GM12864 (cell line): ENCODE measurements at places on chromosomes 3 and 15.

DNA sequence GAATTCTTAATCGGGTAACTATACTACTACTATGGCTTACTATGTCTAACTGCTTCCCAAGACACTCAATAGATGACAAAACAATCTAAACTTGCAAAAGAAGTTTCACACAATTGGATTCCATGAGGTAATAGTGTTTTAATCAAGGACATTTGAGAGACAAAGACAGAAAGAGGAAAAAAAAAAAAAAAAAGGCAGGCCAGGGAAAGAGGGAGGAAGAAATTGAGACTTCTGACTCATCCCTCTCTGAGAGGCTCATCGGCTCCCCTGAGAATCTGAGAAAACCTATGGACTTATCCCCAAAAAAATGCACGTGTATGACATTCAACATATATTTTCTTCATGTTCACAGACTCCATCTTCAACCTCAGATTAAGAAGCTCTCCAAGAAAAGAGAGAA is 61.0 kb downstream of the SCAPER start:
- DNase-seq, result no peak

- DNase-seq, result no peak
Observed at GRCh38 chr15:80579611-80580010, 115.5 kb upstream of the ABHD17C start.

- DNase-seq, result peak; percentile 12
Observed at GRCh38 chr3:187369089-187369447, 883 bp downstream of the RTP4 start.

GRCh38 chr3:188649521-188649920 is 495.6 kb downstream of the LPP start:
- DNase-seq, result no peak

GRCh38 chr3:130093741-130094391 is 12.2 kb downstream of the ALG1L2 start:
- DNase-seq, result peak; percentile 55

- DNase-seq, result no peak
Observed at GRCh38 chr3:28850186-28850585, 430.7 kb upstream of the RBMS3 start.

DNA sequence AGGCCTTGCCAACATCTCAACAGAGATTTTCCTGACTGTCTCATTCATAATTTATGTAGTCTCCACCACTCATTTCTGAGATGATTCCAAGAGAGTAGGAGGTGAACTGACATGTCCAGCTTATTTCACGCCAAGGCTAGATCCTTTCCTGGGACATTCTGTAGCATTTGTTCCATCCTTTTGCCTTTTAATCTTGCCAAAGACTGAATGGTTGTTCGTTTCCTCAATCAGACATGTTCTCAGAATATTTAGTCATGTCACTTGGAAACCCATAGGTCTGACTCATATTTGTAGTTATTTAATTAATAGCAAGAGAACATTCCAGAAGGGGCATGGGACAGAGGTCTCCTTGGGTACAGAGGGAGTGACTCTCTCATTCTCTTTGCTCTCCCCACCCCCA is 80.9 kb downstream of the DHX36 start:
- no peak for DNase-seq

DNA sequence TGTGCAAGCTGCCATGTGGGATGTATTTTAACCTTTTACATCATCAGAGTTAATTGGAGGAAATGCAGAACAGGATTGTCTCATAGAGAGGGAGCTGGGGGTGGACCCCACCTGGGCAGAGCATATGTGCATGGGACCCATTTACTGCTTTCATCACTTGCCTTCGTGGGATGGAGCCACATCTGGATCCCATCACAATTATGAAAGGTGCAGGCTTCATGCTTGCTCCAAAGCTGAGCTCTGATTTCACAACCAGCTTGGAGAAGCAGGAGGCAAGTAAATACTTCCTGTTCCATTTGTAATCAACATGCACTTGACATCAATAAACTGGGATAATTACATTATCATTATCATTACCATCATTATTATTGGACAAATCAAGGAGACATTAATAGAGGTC is 161.9 kb downstream of the ALDH1A2 start:
- no peak for DNase-seq

DNA sequence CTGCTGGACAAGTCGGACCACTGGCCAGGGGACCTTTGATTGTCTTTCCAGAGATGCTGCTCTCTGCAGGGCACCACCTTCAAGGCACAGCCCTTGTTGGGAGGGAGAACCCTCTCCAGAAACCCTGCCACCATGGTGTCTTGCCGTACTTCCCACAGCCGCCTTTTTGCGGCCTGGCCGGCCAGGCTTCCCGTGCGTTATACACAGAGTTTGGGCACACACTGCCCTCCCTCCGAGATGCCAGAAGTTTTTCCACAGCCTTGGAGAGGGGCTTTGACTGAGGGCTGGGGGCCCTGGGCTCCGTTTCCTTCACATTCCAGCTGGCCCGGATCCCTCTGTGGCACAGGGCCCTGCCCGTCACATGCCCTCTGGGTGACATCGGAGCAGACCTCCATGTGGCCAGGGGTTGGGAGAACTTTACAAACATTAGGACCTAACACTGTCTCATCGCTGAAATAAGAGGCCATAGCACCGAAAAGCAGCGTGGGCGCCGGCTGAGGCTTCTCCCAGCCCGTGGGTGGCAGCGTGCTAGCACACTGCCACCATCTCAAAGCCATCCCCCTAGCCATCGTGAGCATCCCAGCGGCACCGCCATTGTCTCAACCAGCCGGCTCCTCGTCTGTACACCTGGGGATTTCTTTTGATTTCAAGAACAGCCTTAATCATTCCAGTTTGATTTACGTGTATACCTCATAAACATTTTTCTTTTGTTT is 6.3 kb upstream of the APEH start:
- no peak for DNase-seq

DNA sequence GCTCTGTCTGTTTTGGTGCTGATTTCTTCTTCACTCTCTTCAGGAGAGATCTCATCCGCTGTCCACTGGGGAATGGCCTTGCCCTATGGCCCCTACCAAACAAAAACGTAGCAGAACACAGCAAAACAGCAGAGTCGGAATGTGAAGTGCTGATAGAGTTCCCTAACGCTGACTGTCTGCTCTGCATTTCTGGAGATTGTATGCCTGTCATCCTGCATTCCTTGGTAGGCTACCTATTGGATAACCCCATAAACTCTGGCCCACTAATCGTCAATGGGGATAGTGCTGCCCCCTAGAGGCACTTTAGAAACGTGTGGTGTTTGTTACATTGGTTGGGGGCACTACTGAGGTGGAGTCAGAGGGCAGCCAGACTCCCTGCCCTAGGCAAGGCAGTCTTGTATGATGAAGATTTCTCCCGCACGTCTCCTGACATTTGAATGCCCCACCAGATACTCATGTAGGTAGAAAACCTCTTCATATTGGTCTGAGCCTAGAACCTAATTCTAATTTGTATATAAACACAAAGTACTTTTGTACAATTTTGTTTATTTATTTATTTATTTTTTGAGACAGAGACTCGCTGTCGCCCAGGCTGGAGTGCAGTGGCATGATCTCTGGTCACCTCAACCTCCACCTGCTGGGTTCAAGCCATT is 15.6 kb upstream of the MAGEF1 start:
- DNase-seq, result no peak

DNA sequence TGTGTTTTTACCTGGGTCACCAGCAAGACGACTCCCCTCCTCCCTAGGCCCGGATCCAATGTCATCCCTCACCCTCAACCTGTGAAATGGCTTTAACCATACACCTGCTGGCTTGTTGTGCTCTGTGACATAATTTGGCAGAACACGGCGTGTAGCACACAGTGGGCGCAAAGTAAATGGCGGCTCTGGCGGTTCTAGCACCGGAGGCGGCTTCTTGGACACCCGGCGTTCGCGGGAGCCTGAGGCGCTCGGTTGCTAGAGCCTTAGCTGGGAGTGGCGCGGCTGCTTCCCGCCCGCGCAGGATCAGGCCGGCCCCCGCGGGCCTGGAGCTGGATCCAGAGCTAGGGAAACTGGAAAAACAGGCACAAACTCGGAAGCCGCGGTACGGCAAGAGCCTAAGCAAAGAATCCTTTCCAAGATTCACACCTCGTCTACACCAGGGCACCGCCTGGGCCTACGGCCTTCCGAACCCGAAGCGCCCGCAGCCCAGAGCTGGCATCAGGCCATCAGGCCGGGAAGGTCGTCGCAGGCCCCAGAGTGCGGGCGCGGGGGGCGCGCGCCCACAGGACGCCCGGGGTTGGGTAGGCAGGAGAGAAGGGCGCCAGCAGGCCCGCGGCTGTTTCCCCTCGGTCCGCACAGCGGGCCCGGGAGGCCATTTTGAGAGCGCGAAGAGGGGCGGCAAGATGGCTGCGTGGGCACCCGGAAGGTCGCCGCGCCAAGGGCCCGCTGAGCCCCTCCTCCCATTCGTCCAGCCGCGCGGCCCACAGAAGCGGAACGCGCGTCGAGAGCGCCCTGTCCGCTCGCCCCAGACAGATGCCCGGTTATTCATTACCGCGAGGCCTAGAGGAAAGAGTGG is 43.9 kb upstream of the POLG start:
- DNase-seq, result no peak

DNA sequence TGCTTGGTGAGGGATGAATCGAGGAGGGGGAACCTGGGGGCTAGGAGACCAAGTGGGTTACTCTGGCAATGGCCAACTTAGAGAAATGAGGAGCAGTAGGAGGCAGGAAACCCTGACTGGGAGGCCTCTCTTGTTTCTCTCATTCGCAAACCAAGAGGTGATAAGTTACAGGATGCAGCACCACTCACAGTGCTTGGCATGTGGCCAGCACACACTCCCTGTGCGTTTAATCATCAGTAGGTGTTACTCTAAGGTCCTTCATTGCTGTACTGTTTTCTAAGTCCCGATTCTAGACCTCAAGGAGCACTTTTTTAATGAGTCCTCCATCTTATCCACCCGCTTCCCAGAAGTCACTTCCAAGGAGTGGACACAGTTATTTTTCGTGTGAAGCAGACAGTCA is 314.1 kb upstream of the TRIM42 start:
- no peak for DNase-seq

DNA sequence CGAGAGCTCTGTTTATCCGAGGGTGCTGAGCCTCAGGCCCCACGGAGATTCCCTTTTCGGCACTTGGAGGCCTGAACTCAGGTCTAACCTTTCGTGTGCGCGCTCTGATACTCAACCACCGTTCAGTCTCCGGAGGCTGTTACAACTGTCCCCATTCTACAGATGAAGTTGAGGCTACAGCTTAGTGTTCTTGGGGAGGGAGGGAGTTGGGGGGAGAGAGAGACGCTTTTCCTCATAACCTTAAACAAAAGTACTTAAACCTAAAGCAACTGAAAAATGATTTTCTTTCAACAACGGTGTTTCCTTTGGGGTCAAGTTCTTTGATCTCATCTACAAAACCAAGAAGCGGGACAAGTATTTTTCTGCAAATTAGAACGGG is 952 bp upstream of the CHST2 start:
- DNase-seq, result no peak

- DNase-seq, result no peak
Observed at GRCh38 chr3:102630531-102630930, 195.7 kb downstream of the ZPLD1 start.

DNA sequence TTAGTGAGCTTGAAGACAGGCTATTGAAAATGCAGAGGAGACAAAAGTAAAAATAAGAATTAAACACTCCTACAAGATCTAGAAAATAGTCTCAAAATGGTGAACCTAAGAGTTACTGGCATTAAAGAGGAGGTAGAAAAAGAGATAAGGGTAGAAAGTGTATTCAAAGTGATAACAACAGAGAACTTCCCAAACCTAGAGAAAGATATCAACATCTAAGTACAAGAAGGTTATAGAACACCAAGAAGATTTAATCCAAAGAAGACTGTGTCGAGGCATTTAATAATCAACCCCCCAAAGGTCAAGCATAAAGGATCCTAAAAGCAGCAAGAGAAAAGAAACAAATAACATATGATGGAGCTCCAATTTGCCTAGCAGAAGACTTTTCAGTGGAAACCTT is 23.3 kb downstream of the PDCD10 start:
- DNase-seq, result no peak
